ENCODE measurements at places on chromosomes 3 and 15.

DNA sequence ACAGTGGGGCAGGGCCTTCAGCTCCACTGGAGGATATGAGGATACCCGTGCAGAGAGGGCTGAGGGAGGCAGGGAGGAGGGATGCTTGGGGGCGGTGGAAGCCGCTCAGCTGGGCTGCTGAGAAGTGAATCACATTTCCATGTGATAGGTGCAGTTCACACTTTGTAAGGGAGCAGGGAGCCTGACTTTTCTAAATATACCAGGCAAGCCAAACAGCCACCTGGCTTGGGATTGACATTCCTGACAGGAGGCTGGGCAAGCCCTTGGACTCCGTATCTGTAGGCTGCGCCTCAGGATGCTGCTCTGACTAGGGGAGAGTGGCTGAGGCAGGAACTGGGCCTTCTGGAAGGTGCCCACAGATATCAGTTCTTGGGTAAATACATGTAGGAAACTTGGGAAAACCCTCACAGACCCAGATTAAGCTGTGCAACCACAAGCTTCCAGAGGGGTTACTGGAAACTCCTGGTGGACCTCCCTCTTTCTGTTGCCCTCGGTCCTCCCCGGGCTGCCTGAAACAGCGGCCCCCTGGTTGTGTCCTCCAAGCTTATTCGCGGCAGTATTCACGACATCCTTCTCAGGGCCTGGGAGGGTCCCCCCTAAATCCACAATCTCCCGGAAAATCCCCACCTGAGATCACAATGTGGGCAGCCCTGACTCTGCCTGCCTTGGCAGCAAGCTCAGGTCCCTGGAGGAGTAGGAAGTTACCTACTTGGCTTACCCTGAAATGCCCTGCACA lies 33.0 kb upstream of the ADCY5 start:
- DNase-seq = no peak

GRCh38 chr15:58139276-58139988 lies 1.3 kb downstream of the AQP9 start:
- DNase-seq = no peak

DNA sequence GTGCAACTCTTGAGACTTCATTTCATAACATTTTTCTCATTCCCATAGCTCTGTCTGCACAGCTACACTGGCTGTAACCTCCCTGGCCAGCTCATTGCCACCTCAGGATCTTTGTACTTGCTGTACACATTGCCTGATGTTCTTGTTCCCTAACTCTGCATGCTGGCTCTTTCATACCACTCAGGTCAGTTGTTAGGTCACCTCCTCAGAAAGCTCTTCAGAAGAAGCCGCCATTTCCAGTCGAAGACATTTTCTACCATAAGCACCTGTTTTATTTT lies 176.2 kb downstream of the AKAP13 start:
- no peak for DNase-seq

DNA sequence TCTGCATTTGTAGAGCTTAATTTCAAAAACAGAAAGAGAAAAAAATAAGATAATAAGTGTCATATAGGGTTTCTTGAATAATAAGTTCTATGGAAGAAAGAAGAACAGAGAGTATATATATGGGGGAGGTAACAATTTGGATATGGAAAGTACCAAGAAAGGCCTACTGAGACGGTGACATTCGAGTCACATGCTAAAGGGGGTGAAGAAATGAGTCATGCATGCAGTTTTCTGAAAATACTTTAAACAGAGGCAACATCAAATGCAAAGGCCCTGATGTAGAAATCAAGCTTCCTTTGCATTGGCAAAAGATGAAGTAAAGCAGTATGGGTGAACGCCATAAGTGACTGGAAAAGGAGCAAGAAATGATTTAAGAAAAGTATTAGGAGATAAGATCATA lies 371.6 kb upstream of the ZNF385D start:
- DNase-seq = no peak

- no peak for DNase-seq
These were observed 165.2 kb downstream of the ZPLD1 start for GRCh38 chr3:102599819-102600576.

- DNase-seq = no peak
These were observed 134.6 kb downstream of the SLCO3A1 start for GRCh38 chr15:91988071-91988470.

Data from nucleus accumbens (tissue), 56 donors.